ENCODE measurements at places on chromosomes 3 and 15.

GRCh38 chr3:37526511-37526910 is 335.2 kb upstream of the CTDSPL start:
- no peak for DNase-seq

DNA sequence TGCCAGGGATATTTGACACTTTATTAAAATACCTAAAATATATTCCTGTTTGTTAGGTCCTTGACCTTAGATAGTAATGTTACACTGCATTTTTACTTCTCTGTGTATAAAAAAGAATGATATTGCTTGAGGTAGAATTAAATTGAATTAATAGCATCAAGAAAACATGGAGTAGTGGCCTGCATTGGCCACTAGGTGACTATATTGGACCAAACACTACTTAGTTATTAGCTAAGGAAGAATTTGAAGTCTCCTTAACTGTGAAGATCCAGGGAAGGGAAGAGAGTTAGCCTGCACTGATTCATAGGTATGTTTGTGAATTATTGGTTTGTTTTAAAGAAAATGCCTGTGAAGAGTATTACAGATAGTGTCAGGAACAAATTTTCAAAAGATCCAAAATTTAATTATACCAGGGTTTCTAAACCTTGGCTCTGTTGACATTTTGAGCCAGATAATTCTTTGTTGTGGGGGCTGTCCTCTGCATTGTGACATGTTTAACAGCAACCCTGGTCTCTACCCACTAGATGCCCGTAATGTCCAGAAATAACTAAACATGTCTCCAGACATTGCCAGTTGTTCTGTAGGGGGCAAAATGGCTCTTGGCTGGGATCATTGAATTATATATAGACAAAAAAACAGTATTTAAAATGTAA is 103.6 kb upstream of the THSD4 start:
- no peak for DNase-seq

GRCh38 chr3:39810647-39811161 is 1.3 kb downstream of the MYRIP start:
- no peak for DNase-seq

DNA sequence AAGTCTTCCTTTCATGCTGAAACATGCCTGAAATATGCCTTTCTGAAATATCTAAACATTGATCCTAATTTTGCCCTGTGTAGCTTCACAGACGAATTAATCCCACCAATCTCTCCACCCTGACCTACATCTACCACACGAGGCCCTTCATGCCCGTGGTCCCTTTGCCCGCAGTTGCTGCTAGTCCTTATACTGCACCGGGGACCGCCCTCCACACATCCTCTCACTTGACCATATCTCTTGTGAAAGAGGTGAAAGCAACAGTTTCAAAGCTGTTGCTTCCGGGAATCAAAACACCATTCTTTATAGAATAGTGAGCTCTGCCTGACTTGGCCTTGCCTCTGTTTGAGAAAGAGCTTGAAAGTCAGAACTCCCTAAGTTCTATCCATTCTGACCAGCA is 499.5 kb downstream of the NTRK3 start:
- no peak for DNase-seq

DNA sequence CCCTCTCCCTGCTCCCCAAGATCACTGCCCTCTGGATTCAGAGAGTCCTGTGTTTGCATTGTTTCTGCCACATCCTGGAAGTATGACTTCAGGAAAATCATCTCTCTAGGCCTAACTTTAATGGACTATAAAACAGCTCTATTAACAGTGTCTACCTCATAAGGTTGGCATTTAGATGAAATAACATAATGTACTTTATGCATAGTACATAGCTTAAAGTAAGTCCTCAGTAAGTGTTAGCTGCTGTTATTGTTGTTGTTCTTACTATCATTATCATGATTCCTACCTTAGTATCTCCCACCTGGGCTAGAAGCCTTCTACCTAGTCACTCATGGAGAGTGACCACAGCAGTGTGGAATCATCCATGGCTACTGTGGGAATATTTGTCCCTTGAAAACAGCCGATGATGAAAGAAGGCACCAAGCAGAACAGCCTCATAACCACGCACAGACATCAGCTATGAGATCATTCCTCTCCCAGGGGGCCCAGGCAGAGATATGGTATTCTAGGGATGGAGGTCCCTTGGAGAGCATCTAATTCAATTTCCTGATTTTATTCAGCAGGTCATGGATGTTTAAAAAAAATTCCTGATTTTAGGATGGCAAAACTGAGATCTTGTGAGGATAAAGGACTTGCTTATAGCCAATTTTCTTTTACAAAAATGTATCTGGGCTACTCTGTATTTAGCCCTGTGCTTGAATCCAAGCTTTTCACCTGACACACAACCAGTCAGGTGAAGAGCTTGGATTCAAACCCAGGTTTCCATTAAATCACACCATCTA is 1.9 kb downstream of the FSD2 start:
- DNase-seq = no peak

DNA sequence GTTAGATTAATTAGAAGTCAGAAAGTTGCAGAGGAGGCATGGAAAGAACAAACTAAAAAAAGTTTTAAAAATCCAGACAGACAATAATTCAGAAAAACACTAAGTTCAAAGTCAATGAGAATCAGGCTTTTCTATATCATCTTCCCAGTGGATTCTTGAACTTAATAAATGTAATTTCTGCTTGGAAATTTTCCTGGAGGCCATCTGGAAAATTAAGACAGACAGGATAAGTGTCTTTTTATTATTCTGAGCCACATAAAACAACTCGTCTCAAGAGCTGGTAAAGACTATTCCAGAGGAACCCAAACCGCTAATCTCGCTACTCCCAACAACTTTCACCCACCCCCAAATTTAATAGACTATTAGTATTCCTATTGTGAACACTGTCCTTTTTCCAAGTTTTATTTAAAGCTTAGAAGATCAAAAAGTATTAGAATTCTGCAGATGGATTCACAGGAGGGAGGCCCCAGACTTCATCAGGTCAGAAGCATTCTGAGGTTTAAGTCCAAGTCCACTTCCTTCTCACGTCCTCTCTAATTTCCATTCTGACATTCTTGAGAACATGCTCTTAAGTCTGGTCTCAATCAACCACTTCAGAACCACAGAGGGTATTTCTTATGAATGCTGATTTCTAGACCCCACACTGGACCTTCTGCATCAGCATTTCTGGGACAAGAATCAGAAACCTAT is 61.3 kb downstream of the ERC2 start:
- no peak for DNase-seq

DNA sequence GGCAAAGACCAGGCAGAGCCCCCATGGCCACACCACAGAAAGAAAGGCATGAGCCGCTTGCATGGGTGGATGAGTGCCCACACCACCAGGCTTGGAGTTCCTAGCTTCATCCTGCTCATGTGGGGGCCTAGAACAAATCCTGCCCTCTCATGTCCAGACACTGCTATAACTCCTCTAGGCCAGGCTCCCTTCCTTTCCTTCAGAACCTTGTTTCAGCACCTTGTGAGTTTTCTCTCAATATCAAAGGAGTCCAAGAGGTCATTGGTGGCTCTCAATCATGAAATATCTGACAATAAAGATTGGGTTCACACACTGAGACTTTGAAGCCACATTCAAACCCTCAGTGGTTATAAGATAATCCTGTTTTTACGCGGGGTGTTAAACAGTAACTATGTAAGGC is 12.7 kb downstream of the SLC6A20 start:
- no peak for DNase-seq

DNA sequence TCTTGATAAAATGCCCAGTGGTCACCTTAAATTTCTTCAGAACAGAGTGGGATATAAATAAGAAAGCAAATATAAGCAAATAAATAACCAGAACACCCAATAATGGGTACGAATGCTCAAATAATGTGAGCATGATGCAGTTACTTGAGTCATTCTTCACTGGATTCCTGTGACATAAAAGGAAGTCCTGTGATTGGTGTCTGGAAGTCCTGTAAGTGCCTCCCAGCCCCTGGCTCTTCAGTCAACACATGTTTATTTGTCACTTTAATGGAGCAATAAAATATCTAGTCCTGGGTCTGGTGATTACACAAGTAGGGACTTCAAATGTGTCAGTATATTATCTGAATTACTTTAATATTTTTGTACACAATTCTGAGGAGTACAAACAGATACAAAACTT is 30.4 kb downstream of the TMEM212 start:
- DNase-seq = no peak

- DNase-seq = peak; percentile 15
These were observed 82.0 kb upstream of the LMOD3 start for GRCh38 chr3:69204315-69204957.

GRCh38 chr3:158220575-158220974 is 110.7 kb downstream of the RSRC1 start:
- no peak for DNase-seq

DNA sequence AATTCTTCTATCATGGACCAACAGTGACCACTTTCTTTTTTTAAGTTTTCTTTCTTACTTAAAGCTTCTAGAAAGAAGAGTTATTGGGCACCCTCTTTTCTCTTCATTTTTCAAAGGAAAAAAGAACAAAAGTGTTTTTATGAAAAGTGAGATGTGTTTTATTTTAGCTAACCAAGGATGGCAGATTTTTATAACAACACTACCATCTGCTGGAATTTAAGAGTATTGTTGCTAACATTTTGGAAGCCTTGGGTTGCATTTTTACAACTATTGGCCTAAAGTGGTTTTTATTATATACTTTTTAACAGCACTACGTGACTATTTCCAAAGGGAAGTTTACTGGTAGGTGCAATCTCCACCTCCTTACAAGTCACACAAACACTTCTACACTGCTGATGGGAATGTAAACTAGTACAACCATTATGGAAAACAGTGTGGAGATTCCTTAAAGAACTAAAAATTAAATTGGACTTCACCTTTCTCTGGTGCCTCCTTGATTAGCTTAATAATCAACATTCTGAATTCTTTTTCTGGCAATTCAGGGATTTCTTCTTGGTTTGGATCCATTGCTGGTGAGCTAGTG is 237.7 kb upstream of the AGTR1 start:
- no peak for DNase-seq

DNA sequence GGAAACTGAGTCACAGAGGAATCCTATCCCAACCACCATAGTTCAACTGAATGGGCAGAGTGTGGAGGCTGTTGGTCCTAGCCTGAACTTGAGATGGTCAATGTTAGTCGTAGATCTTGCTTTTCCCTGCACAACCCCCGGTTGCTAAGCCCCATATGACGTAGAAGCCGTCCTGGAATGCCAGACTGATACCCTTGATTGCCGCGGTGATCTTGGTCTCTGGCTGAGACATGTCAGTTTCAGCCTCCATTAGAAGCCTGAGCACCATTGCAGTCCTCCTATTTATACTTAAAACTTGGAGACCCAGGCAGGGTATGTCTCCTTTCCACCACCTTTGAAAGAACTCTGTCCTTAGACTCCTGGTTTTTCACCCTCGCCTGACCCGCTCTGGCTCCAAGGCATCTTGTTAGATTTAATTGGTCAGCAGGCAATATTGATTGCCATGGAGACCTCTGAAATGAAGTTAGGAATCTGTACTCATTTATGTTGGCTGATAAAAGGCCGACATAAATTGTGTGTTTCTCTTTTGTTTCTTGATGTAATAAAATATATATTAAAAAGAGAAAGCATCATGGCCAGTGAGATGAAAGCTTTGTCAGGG is 53.4 kb downstream of the RPLP1 start:
- no peak for DNase-seq

GRCh38 chr3:136105044-136105443 is 91.1 kb downstream of the MSL2 start:
- DNase-seq = no peak

GRCh38 chr3:139122612-139123011 is 77.9 kb upstream of the PRR23C start:
- DNase-seq = no peak

DNA sequence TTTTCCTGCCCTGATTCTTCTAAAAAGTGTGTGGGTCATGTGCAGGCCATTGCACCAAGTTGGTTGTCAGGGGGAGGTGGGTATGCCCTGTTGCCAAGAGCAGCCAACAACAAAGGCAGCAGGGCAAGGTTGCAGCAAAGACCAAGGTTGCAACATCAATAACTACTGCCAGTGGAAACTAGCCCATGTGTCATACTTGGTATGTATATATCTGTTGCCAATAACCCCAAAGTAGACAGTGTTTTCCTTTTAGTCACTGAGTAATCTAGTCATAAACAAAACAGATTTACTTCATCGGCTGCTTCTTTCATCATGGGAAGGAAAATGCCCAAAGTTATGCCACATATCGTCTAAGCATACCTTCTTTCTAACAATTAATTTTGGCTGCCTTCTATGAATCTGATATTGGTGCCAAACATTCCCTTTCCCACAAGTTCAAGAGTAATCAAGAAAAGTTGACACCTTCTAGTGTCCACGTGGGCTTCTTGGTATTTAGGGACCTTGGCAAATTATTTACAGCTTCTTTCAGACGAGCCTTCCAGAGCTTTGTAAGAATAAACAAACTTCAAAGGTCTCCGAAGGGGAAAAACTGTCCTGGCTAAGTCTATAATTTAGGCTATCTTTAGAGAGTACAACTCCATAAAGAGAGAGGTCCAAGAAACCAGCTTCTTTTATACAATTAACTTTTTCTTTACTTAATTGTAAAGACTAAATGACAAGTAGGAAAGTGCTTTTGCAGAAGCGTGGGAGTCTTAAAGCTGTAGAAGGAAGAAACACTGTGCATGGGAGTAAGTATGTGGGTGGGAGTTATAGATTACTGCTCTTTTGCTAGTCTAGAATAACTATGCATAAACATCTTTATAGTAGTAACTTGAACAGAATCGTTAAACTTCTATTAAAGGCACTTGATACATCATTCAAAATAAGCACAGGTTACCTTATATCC is 10.0 kb upstream of the MBNL1 start:
- no peak for DNase-seq

GRCh38 chr3:142987707-142988106 is 13.7 kb upstream of the U2SURP start:
- DNase-seq = no peak

DNA sequence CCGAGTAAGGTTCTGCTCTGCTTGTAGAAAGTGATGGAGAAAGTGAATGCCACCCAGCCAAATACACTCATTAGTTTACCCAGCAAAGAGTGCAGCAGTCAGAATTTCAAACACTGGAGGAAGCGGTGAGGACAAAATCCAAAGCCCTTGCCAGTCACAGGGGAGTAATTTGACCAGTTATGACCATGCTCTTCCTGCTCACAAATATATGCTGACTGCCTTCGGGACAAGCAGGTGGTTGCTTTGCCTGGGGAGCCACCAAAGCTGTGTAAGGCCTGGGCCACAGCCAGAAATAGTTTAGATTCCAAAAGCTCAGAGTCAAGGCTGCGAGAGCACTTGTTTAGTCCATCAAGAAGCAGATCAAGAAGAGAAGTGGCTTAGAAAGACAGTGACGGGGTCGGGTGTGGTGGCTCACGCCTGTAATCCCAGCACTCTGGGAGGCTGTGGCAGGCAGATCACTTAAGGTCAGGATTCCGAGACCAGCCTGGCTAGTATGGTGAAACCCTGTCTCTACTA is 51.0 kb upstream of the ATP13A3 start:
- DNase-seq = no peak

DNA sequence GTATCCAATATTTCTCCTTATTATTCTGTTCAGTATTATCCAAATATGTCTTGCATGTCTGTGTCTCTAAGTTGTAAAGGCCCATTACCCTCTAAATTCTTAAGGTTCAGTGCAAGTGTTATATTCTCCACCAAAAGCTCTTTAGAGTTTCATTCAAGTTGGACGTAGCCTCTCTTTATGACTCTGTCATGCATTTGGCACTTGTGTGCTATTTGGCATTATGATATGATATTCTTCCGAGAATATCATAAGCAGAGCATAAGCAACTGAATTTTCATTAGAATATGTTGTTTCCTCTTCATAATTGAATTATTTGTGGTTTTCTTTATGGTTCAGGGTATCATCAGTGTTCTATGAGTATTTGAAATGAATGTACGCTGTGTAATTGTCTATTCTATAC is 594.2 kb downstream of the NAALADL2 start:
- no peak for DNase-seq
